ENCODE measurements at places on chromosomes 12 and 14.

- no peak for DNase-seq
These were observed 78.7 kb downstream of the FSCB start for GRCh38 chr14:44428231-44428945.

DNA sequence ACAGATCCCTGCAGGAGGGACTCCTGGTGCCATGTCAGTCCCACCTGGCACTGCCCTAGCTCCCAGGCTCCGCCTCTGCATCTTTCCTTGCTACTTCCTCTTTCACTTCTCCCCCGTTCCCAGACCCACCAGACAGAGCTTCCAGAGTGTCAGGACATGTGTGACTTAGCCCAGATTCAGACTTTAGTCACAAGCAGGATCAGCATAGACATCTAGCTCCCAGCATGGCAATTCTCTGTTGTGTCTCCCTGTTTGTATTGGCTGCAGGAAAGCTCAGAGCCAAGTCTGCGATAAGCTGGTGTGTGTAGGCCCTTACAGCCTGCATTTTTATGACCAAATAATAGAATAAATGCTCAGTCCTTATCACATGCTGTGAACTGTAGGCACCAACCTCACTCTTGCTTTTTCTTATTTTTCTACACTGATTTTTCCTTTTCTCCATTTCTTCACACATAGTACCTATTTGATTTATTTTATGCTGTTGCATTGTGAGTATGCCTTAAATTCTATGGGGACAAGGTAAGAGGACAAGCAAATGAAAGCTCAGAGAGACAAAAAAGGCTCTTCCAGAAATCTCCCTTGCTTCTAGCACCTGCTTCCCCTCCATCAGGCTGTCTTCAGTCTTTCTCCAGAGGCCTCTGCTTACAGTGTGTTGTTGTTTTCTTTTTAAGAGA, 5.9 kb downstream of the DHRS2 start:
- no peak for DNase-seq

DNA sequence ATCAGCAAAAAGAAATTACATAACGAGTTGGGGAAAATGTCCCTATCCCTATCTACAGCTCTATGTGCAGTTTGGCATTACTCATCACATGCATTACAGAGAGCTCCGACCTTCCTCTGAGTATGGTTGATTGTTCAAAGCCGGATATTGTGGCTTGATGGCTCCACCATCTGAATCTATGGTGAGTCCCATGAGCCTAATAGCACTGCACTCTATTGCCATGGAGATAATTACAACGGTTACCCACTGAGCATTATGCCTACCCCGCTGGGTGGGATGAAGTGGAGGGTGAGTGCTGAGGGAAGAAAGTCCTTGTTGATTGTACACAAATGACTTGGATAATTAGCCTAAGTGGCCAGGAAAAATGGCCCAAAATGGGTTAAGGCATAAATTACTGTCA, 800.5 kb downstream of the NRXN3 start:
- no peak for DNase-seq

DNA sequence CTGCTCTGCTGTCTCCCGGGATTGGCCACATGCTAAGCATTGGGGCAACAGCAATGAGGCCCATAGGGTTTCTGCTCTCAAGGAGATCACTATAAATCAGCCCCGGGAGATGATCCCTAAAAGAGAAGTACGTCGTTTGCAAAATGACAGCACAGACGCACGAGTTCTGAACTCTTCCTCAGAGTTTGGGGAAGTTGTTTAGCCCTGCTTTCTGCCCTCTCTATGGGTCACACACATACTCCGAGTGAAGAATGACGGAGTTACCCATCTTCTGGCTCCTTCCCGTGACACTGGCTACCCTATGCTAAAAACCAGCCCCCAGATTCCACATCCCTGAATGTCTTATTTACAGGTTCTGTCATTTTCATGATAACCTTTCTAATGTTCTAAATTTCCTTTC, 258.0 kb upstream of the PLEKHG7 start:
- DNase-seq, result no peak

- peak; percentile 19 for DNase-seq
These were observed 14.0 kb downstream of the SMCO2 start for GRCh38 chr12:27460471-27460978.

- DNase-seq, result no peak
These were observed 6.9 kb upstream of the SPRYD4 start for GRCh38 chr12:56461235-56462159.

- no peak for DNase-seq
These were observed 76.0 kb downstream of the PTHLH start for GRCh38 chr12:27896419-27896990.

DNA sequence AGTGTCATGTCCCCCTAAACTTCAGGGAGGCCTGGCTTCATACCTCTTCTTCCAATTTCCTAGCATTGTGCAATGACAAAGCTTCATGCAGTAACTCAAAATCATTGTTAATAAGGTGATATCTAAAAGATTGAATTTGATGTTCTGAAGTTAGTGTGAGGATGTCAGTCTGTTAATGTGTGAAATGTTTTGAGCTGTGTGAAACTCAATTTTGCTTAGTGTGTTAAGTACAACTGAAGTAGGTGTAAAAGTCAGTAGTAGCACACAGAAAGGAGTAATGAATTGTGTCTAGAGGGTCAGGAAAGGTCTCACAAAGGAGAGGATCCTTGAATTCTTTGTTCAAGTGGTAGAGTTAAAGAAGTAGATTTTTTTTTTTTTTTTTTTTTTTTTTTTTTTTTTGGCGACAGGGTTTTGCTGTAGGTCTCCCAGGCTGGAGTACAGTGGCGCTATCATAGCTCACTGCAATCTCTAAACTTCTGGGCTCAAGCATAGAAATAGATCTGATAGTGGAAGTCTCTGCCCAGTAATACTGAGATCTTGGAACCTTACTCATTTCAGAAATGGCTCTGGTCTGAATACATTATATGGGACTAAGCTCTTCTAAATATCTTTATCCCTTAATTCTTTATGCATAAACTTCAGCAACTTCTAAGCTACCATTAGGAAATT, 63.9 kb downstream of the FUT8 start:
- no peak for DNase-seq

- no peak for DNase-seq
These were observed 182.1 kb downstream of the PAWR start for GRCh38 chr12:79508622-79509021.

- no peak for DNase-seq
These were observed 60.7 kb downstream of the PLCZ1 start for GRCh38 chr12:18676996-18677588.

DNA sequence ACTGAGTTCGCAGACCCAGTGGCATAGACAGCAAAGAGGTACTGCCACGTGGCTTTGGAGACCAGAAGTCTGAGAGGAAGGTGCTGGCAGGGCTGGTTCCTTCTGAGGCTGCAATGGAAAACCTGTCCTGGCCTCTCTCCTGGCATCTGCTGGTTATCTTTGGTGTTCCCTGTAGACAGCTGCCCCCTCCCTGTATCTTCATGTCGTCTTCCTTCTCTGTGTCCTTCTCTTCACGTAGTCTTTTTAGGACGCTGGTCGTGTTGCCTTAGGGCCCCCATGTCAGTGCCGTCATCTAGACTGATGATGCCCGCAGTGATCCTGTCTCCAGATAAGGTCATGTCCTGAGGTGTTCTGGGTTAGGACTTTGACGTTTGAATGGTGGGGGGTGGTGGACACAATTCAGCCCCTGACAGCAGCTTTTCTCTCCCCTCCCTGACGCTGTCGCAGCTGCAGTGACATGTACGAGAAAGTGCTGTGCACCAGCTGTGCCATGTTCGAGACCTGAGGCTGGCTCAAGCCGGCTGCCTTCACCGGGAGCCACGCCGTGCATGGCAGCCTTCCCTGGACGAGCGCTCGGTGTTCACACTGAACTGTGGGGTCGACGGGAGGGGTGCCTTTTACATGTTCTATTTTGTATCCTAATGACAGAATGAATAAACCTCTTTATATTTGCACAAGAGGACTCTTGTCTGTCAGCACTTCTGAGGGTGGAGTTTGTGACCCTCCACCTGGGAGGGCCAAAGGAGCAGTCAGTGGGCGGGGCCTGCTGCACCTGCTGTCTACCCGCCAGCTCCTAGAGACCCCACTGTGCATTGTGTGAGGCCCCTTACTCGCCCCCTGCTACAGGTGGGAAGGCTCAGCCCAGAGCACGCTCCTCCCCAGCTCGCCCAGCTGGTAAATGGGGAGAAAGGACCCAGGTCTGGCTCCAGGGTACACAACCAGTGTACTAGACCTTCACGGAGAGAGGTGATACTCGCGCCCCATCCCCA, 6.3 kb downstream of the SIVA1 start:
- DNase-seq, result no peak

DNA sequence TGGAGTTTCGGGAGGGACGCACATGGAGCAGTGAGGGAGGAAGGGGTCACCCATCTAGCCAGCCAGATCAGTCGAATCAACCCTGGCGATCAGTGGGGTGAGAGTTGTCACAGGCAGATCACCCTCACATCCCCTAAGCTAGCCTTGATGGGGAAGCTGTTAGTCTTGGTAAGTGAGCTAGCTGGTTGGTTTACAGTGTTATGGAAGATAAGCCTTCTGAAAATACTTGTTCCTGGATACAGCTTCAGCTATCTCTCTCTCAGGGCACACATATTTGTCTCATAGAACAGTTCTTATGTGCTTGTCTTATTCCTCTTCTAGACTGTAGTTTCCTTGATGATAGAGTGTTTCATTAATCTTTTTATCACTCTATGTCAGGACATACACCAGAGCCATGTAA, 26.2 kb upstream of the MANSC4 start:
- no peak for DNase-seq

DNA sequence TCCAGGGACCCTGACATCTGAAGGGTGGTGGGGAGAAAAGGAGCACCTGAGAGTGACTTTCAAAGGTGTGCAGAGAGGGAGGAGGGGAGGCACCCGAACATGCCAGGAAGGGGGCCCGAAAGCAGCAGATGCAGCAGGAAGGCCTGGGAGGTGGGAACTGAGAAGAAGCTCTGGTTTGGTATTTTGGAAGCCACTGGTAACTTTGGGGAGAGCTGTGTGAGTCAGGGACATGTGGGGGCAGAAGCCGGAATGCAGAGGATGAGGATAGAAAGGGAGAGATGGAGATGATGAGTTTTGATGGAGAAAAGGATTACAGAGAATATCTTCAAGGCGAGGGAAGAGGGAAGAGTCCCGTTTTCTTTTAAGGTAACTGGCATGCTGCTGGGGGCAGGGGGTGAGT, 50.1 kb downstream of the NRXN3 start:
- no peak for DNase-seq

GRCh38 chr14:28966416-28967233, 200.0 kb downstream of the FOXG1 start:
- DNase-seq, result no peak

DNA sequence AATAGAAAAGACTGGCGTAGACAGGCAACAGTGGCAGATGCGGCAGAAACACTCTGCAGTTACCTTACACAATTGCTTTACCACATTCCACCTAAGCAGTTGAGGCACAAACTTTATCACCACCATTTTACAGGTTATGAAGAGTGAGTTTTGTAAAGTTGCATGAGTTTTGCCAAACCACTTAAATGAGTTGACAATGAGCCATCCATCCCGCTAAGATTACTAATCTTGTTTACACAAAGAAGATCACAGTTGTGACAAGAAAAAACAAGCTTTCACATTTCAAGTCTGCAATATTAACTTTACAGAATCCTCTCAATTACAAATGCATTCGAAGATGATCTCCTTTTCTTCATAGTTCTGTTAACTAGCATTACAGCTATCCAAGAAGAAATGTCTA, 1.8 kb downstream of the TMCC3 start:
- DNase-seq, result no peak

All from activated T-cell treated with anti-CD3 and anti-CD28 coated beads for 4 hours (primary cell).